ENCODE measurements at places on chromosomes 16 and 17. TPM values are rescaled to one million over a fixed set of nuclear protein-coding genes. Genes with fewer than 3 reads are reported as not detected.

Gene CMTM2
- total RNA-seq = not detected

Gene NOS2
- total RNA-seq = 0.07 TPM

Gene CD7
- 646 TPM for total RNA-seq

Gene IGFALS
- not detected for total RNA-seq

Gene CCDC40
- total RNA-seq = 0.32 TPM

GRCh38 chr16:77450790-77451487 is 16.1 kb upstream of the ADAMTS18 start:
- no peak for DNase-seq

DNA sequence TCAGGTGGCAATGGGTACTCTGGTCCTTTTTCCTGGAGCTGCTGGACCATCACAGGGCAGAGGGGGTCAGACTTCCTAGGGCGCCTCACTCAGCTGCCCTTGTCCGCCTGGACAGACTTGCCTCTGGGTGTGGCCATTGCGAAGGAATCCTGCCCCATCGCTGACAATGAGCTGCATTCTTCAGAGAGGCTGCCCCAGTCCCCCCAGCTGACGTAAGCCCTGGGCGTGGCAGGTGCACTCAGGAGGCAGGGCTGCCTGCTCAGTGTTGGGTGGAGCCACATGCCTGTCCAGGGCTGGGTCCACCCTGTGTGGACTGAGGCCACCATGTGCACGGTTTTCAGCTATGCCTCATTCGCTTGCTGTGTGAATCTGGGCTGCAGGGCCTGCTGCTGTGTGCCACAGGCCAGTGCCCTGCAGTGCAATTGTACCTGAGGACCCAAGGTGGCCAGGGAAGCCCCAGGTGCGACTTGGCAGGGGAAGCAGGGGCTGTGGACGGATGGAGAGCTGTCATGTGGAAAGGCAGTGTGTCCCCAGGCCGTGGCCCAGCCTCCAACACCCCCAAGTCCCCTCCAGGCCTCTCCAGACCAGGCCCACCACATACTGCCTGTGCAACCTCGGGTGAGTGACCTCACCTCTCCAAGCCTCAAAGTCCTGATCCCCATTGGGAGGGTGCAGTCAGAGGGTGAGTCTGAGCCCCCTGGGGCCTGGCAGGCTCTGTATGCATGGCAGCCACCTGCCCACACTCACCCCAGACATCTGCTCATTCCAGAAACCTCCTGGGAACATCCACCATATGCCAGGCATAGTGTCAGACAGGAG is 14.0 kb upstream of the MPRIP start:
- DNase-seq = no peak

- no peak for DNase-seq
Measured at GRCh38 chr16:5874899-5875298, 777.3 kb upstream of the EEF2KMT start.

DNA sequence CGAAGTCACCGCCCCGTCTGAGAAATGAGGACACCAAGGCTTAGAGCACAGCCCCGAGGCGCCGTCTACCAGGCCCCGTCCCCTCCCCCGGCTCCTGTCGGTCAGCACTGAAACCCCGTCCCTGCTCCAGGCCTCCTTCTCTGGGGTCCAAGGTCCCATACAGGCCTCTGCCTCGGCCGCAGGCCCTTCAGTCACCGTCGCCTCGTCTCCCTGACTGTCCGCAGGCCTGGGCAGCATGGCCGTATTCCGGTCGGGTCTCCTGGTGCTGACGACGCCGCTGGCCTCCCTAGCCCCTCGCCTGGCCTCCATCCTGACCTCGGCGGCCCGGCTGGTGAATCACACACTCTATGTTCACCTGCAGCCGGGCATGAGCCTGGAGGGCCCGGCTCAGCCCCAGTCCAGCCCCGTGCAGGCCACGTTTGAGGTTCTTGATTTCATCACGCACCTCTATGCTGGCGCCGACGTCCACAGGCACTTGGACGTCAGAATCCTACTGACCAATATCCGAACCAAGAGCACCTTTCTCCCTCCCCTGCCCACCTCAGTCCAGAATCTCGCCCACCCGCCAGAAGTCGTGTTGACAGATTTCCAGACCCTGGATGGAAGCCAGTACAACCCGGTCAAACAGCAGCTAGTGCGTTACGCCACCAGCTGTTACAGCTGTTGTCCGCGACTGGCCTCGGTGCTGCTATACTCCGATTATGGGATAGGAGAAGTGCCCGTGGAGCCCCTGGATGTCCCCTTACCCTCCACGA is 617 bp downstream of the COASY start:
- DNase-seq = no peak

DNA sequence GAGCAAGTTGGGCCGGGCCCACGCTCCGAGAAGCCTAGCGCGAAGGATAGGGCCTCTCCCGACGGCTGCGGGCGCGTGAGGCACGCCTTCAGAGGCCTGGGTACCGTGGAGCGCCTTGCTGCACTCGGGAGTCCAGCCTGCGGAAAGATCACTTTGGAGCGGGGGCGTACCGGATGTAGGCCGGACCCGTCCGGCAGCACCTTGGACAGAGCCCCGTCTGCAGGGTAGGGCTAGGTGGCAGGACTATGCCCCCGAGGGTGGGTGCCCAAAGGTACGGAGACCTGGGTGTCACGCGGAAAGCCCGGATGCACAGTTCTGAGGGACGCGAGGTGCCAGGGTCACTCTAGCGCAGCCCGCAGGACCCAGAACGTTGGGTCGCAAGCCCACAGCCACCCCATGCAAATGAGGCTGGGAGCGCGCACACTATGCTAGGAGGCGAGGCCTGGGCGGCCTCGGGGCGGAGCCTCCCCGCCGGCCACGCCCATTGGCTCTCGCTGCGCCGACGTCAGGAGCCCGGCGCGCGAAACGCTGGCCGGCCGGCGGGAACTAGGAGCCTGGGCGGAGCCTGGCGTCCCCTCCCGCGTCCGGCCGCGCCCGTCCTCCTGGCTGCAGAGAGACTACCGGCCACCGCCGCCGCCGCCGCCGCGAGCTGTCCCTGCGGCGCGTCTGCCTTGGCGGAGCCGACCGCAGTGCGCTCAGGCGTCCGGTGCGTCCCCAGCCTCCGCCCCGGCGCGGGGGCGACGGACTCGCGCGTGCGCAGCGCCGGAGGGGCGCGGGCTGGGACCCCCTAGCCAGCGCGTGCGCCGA is at the start of gene PAQR4:
TSS of gene PAQR4 (plus strand) at position 611 of the 807 bp plus-strand sequence. CDS start 327 bp downstream, outside the sequence.
- peak; percentile 80 for DNase-seq

GRCh38 chr17:12790249-12791106 is 1.2 kb downstream of the ARHGAP44 start:
- no peak for DNase-seq

- DNase-seq = peak; percentile 50
Measured at GRCh38 chr17:59754552-59754951, 47.1 kb downstream of the VMP1 start.

DNA sequence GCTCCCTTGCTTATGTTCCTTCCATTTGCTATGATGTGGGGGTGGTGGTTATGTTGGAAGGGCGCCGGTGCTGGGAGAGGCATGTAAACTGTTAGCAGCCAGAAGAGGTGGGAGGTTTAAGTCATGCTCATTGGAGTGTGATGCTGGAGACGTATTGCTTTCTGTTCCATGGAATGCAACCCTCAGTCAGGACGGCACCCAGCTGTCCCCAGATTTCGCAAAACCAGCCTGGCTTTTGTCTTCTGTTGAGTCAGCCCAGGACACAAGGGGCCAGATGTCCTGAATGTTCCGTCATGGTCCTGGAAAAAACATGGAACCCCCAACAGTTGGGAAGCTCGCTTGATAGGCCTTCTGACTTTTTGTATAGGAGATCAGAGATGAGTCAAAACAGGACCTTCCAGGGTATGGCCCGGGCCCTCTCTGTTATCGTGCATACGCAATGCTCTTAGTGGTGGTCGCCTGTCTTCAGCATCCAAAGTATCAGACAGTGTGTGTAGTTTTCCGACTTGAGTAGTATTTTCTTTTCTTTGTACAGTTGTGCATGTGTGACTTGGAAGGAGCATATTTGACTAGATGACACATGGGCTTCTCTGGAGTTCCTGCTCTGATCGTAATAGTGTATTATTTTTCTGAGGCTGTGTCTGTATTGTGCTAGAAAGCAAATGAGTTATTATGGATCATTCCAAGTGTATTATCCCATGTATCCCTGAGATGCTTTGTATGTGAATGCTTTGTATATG is 201.9 kb downstream of the SNX29 start:
- DNase-seq = no peak

DNA sequence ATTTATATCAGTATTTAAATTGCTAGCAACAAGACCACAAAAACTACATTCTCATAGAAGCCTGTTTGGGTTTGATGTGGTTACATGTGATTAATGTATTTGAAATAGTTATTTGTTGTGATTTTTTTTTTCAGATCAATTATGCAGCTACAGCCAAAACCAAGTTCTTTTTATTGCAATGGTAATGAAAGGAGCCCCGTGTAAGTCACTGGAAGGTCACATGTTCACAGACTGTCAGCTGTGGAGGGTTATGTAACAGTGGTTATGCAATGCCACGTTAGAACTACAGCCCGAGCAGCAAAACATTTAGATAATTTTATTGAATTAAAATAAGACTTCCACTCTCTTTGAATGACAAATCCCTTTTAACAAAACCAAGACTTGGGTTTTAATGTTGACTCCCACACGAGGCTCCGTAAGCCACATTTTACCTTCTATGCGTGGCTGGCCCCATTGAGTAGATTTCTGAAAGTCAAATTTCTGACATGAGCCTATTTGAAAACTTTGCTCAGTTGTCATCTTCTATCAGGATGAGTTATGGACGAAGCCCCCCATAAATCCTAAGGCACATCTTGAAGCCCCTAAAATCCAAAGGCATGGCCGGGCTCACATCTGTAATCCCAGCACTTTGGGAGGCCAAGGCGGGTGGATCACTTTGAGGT is 41.8 kb upstream of the SEC14L1 start:
- DNase-seq = no peak

DNA sequence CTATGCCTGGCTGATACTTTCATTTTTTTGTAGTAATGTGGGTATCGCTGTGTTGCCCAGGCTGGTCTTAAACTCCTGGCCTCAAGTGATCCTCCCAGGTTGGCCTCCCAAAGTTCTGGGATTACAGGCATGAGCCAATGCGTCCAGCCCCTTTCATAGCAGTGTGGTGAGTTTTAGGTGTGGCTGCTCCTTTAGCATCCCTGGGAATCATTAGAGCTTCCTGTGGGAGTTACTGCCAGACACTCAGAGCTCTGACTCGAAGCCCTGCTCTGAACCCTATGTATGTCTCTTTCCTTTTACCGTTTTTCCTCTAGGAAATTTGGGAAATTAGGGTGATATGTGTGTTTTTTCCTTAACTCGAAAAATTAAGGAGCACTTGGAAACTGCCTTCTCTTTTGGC is 44.5 kb downstream of the NDE1 start:
- no peak for DNase-seq

- DNase-seq = peak; percentile 51
Measured at GRCh38 chr17:68457168-68457538, at the start of gene WIPI1. TSS of gene WIPI1 (minus strand) at chr17:68457496. CDS start at chr17:68457421, 75 bp downstream.

DNA sequence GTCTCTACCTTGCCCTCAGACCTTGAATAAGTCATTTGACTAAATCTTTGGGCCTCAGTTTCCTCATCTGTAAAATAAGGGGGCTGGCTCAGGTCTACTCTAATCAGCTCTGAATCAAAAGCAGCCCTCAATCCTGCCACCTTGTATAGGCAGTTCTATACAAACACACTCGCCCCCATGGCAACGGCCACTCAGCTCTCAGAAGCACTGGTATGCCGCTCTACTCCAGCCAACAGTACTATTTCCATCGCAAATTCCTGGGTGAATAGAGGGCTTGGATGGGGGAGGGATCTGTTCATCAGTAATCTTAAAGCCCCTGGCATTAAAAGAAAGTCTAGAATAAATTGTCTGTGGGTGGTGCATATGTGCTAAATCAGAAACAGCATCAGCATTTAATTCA is 21.2 kb upstream of the TAOK1 start:
- no peak for DNase-seq

GRCh38 chr17:2591040-2591640 is 2.3 kb upstream of the PAFAH1B1 start:
- DNase-seq = no peak

DNA sequence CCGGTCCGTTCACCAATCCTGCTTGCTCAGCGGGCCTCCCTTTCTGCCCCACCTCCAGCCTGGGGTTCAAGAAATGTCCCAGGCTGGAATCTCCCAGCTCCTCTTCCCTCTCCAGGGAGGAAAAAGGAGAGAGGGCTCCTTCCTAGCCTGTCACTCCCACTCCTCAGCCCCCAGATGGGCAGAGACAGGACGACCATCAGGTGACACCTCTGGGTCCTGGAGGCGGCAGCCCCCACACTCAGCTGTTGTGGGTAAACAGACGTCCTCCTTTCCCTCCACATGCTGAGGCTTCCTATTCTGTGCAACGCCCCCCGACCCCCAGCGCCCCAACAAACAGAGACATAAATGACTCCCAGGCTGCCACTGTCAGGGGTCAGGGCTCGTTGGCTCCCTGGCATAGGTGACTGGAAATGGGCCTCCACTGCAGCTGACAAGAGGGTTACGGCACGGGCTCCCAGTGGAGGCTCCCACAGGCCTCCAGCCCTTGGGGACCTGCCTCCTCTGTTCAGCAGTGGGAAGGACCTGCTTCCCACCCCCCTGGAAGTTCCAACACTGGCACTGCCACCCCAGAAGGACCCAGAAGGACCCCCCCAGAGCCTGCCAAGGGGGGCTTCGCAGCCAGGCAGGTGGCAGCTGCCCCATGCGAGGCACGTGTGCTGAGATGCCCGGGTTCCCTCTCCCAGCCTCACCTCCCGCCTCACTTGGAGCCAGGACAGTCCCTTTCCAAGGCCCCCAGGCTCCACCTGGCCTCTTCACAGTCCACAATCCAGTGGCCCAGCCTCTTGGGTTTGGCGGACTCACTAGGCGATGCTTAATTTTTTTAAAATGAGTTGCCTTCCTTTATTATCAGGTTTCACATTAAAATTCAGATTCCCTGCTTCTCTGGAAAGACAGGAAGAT is 232.3 kb downstream of the KATNIP start:
- DNase-seq = no peak

DNA sequence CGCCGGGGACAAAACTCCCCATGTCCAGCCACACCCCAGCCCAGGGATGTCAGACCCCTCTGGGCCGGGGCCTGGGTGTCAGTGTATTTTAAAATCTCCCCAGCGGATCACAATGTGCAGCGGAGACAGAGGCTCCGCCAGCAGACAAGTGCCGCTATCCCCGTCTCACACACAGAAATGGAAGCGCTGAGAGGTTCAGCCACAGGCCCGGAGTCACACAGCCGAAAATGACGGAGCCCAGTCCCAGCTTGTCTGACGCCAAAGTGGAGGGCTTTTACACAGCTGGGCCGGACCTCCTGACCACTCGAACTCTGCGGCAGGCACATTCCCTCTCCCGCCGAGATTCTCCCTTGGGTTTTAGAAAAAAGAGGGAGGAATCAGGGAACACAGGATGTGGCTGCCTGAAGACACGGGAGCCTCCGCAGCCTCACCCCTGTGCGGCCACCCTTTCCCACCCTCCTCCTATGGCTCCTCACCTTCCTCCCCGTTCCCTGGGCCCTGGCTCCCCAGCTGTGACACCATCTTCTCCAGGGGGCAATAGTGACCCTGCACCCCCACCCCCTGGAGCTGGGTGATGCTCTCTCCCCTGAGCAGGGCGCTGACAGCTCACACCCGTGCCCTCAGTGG is 6.8 kb upstream of the OSGIN1 start:
- DNase-seq = no peak

DNA sequence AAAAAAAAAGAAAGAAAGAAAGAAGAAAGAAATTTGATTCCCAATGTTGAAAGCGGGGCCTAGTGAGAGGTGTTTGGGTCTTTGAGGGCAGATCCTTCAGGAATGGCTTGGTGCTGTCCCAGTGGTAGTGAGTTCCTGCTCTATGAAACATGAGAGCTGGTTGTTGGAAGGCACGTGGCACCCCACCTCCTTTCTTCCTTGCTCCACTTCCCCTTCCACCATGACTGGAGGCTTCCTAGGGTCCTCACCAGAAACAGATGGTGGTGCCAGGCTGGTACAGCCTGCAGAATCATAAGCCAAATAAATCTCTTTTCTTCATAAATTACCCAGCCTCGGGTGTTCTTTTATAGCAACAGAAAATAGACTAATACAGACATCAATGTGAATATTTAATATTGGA is 147.3 kb upstream of the KCNJ18 start:
- no peak for DNase-seq
